ENCODE measurements at places on chromosomes 3 and 15.

- no peak for DNase-seq
Measured at GRCh38 chr15:28246605-28247004, 75.4 kb downstream of the HERC2 start.

DNA sequence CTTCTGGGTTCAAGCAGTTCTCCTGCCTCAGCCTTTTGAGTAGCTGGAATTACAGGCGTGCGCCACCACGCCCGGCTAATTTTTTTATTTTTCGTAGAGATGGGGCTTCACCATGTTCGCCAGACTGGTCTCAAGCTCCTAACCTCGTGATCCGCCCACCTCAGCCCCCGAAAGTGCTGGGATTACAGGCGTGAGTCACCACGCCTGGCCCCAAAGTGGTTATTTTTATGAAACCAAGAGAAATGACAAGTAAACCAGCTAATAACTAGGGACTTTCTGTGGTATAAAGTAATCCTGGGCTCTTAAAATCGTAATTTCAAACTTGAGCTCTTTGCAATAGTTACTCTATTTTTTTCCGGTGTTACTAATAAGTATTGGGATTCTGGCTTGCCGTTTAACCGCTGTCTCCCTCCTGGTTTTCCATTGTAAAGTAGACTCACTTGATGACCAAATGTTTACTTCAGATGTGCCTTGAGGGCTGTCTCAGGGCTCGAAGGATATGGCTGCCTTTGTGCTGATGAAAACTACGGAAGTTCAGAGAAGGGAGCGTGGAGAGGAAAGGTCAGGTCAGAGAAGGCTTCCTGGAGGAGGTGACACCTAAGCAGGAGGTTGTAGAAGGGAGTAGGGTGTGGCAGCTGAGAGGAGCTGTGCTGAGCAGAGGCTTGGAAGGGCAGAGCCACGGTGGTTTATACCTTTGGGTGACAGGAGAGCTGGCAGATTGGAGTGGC lies 4.2 kb downstream of the ZSCAN2 start:
- no peak for DNase-seq

DNA sequence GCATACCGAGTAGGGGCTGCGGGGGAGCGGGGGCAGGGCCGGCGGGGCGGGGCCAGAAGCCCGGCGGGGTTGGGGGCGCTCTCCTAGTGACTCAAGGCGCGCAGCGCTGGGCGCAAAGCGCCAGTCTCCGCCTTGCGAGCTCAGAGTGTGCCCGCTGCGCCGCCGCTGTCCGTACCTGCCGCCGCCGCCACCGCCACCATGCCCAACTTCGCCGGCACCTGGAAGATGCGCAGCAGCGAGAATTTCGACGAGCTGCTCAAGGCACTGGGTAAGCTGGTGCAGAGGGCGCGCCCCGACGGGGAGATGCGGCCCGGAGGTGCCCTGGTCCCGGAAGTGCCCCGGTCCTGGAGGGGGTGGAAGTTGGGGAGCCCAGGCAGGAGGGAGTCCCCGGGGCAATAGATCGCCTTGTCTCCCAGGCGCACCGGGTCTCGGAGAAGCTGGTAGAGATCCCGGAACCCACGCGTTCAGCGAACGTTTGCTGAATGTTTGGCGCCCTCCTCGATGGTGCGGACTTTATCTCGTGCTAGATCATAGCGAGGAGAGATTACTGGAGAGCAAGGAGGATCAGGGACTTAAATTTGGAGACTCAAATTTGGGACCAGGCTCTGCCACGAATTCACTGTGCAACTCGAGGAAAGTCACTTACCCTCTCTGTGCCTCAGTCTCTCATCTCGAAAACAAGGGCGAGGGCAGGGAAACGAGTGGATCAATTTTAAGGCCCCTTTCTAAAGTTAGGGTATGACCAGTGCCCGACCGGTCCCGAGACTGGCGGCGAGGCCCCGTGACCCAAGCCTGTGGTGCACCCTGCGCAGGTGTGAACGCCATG lies at the start of gene CRABP1:
TSS of gene CRABP1 (plus strand) at position 123 of the 826 bp plus-strand sequence. CDS start at position 199, 76 bp downstream.
- DNase-seq, result no peak

- no peak for DNase-seq
Measured at GRCh38 chr3:82353306-82354171, 592.1 kb upstream of the GBE1 start.

DNA sequence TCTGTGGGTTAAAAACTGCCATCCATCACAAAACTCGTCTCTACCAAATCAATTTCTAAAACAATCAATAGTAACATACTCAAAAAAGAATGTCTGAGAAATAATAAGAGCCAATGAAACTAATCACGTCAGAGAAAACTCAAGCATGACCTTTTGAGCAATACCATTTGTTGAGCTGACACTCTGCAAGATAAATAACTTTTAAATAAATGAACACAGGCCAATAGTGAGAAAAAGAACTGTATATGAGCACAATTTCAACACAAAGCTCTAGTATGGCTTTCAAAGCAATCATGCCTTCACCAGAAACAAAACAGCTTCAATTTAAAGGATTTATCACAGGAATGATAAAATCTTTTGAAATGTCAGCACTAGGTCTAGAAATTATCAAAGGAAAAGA lies 249.2 kb upstream of the SETMAR start:
- DNase-seq, result no peak

DNA sequence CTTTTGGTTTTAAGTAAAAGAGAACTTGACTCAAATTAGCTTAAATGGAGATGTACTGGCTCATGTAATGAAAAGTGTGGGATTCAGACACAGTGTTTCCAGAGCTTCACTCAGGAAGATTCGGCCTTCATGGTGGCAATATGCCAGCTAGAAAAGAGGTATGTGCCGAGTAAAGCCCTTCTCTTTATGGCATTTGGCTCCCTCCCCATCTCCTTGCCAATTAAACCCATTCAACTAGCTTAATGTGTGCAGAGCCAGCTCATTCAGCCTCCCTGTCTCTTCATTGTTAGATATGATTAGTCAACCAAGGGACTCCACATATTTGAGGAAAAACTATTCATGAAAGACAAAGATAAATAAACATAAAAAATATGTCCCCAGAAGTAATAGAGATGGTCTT lies 15.0 kb upstream of the TRANK1 start:
- no peak for DNase-seq

GRCh38 chr3:99407257-99407656 lies 231.1 kb upstream of the COL8A1 start:
- no peak for DNase-seq

GRCh38 chr3:112873632-112874031 lies 27.0 kb upstream of the CD200R1L start:
- DNase-seq, result no peak

DNA sequence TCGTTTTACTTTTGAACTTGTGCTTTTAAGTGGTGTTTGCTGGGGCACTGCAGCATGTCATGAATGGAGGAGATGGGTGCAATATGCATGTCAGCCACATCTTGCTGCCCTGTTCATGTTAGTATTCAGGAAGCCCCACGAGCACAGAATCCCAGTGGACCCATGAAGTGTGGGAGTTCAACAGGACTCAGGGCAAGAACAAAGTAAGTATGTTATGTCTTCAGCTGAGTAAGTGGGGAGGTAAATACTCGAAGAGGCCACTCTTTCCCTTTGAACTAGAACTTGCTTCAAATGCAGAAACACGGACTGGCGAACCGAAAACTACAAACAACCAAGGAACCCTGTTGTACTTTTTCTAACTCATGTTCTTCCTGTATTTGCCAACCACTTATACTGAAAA lies 23.4 kb downstream of the SOX14 start:
- DNase-seq, result no peak

- DNase-seq, result no peak
Measured at GRCh38 chr3:45730409-45731154, 41.4 kb downstream of the SACM1L start.

GRCh38 chr3:80785475-80785874 lies 976.0 kb downstream of the GBE1 start:
- DNase-seq, result no peak

- no peak for DNase-seq
Measured at GRCh38 chr15:40562691-40563090, 2.2 kb downstream of the CCDC32 start.

- DNase-seq, result no peak
Measured at GRCh38 chr15:40894681-40895448, 615 bp downstream of the VPS18 start.

GRCh38 chr15:66388576-66388975 lies 1.9 kb downstream of the MAP2K1 start:
- DNase-seq, result no peak

DNA sequence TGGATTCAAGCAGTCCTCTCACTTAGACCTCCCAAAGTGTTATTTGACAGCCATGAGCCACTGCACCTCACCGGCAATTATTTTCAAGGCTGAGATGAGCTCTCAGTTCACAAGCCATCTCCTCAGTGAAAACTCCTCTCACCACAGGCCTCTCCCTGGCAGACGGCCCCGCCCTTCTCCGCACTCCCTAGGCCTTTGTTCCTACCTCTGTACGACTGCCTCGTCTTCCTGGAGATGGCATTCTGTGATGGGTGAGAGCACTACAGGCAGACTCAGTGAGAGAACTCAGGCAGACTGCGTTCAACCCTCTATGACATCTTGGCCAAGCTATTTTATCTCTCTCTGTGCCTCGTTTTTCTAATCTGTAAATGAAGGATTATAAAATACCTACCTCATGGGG lies 67.0 kb upstream of the TPM1 start:
- no peak for DNase-seq

GRCh38 chr15:74193299-74193718 lies 9.3 kb downstream of the STRA6 start:
- DNase-seq, result no peak

DNA sequence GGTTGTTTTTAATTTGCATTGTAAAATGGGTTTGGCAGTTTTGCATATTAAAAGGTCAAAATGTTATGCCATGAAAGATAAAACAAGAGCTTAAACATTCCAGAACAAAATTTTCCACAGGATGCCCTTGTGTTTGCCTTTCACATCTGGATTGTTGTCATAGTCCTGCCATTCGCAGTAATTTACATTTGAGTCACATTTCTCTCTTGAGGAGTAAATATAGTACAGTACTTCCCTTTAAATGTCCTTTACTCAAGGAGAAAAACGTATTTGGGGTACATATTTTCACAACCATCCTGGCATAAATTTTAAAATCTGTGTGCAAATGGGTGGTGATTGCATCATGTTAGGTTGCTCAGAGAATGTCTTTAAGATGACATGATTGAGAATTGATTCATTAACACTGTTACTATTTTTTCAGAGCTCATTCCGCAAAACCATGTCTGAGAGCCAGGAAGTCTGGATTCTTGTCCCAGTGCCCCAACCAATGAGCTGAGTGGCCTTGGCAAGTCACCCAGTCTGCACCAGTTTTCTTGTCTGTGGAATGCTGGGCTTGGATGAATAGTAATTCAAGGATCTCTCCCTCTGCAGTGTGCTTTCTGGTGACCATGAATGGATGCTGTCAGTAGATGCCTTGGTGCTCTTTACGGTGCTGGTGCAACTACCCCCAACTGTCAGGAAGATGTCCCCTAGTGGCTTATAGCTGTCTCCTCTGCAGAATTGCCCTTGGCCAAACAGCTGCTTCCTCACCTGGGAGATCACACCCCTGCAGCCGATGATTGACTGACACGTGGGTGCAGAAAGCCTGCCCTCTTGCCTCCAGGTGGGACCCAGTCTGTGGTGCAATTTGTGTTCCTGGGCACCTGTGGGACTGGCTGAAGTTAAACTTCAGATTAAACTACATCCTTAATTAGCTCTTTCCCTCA lies 43.0 kb downstream of the ABHD5 start:
- peak; percentile 87 for DNase-seq

DNA sequence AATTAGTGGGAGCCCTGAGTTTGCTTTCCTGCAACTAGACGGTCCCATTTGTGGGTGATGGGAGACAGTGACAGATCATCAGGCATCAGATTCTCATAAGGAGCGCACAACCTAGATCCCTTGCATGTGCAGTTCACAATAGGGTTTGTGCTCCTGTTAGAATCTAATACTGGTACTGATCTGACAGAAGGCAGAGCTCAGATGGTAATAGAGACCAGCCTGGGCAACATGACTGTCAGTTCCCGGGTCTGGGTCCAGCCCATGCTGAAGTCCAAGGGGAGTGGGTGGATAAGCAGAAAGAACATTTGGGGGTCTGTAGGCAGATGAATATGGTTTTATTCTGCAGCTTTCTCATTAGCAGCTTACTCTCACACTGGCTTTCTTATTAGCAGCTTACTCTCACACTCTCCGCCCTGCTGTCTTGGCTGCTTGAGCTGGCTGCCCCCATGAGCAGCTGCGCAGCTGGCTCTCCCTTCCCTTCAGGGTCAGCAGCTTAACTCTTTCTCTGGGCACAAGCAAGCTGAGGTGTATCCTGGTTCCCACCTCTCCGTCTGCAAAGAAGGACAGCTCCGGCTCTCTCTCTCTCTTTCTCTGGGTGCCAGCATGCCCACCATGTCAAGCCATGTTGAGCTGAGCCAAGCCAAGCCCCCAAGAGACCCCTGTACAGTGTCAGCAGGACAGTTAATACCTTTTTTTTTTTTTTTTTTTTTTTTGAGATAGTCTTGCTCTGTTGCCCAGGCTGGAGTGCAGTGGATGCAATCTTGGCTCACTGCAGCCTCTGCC lies 46.5 kb downstream of the KLHDC8B start:
- DNase-seq, result no peak

DNA sequence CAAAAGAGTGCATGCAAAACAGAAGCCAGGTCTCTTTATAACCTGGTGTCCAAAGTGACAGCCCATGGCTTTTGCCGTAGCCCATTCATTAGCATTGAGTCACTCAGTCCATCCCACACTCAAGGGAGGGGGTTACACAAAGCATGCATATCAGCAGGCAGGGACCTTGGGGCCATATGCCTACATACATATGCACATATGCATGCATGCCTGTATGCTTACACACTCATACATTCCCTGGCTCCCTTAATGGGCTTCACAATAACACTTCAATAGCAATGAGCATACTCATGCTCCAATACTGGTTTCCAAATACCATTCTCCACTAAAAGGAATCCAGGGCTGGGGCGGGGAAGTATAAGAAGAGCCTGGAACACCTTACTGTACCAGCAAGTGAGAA lies 22.0 kb downstream of the TRPM1 start:
- DNase-seq, result peak; percentile 91

DNA sequence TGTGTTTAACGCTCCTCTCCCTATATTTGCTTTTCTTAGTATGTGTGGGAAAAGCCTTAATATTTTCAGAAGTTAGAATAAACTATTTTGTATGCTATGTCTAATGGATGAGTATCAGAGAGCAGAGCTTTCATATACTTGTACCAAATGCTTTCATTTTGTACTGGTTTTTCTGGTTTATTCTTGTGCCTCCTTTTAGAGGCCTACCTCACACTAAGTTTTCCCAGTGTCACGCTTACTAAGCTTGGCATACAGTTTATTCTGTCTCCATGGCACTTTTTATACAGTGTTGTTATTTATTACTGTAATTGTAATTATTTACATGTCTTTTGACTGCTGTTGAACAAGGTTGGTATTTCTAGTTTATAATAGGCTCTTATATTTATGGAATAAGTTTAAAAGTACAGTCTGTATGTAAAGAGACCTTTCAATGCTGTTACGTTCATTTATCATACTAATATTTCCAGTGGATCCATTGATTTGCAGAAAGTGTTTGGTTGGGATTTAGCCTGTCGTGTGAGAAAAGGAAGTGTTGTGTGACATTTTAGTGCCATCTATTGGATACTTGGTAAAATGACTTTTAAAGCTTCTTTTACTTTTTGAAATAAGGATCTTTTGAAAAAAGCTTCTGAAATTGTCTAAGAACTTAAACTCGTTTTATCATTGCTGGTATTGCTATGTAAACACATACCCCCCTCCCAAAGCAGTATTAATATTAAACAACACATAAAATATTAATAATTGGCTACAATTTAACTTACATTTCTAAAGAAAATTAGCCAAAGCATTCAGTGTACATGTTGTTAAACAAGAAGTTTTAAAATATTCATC lies 5.2 kb upstream of the EBLN2 start:
- no peak for DNase-seq

- no peak for DNase-seq
Measured at GRCh38 chr15:76200083-76200465, 111.2 kb downstream of the ETFA start.
